ENCODE measurements at places on chromosomes 12 and 14. TPM values are rescaled to one million over a fixed set of nuclear protein-coding genes. Genes with fewer than 3 reads are reported as not detected.
A peak's percentile ranks its signal among the peaks of the same experiment; 100 is the strongest.

DNA sequence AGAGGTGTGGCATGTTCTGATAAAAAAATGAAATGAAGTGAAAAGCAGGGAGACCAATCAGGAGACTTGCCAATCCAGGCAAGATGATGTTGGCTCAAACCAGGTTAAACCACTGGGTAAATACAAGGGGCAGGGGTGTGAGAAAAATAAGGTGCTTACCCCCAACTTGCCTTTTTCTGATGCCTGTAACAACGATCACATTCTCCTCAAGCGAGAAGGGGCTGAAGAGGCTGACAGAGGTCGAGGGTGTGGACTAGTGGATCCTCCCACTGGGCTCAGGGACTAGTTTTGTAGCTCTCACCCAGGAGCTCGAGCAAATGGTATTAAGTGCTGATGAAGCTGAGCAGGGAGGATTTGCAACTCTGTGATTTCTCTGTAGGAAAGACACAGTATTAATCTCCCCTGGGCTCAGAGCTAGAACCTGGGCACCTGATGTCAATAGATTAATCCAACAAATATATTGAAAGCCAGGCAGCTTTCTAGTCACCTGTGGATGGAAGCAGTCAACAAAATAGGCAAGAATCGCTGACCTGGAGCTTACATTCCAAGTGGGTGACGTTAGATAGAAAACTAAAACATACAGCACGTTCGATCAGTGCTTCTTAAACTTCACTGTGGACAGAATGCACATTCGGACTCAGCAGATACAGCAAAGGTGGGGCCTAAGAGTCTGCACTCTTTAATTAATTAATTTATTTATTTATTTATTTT is 15.2 kb upstream of the EAPP start:
- no peak for DNase-seq

The FGD4 gene
- 4.7 TPM for total RNA-seq

DNA sequence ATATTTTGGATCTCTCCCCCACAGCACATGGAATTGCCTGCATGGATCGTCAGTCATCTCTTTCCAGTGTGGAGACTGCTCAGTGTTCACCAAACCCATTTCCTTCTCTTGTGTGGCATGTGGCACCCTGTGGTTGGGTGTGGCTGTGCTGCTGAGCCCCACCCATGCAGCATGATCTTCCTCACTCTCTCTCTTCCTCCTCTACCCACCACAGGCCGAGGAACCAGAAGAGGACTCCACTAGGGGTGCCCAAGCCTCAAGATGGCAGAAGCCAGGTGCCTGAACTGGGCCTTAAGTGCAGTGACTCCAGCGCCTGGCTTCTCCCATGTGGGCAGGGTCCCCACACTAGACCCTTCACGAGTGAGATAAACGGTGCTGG is 66.8 kb upstream of the GPR68 start:
- no peak for DNase-seq

DNA sequence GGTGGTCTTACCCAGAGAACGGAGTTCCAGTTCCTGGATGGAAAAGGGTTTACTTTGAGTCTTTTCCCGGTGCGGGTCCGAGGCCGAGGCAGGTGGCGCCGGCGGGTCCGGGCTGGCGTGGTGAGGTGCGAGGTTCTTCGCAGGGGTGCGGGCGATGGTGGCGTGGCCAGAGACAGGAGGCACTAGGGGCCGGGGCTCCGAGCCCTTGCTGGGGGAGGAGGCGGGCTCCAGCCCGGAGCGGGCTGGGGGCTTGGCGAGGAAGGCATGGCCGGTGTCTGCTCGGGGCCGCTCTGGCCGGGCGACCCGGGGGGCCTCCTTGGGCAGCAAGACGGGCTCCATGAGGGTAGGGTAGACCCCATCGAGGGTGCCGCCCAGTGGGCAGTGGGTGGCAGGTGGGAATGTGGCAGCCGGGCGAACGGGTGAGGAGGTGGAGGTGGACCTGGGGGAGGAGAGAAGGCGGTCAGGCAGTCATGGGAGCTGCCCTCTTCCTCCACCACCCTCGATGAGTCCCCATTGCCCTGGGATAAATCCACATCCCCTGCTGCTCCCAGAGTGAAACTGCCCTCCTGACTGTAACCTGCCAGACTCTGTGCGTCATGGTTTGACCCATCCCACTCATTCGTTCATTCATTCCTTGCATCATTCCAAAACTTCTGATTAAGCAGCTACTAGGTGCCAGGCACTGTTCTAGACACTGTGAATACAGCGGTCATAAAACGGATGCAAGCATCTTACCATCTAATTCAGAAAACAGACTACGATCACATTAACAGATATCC is 42.0 kb downstream of the RFLNA start:
- no peak for DNase-seq

The TTC7B gene
- 25.8 TPM for total RNA-seq

DNA sequence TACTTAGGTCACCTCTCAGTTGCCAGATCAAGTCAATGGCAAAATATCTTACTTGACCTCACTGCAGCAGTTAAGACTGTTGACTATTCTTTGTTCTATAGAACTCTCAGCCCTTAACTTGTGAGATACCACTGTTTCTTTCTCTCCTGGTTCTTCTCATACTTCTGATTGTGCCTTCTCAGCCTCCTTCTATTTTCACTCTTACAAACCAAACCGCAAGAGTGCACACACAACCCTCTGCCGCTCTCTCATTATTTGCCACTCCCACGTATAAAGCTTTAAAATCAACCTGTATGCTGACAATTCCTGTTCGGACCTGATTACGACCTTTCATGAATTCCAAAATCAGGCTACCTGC is 4.5 kb downstream of the E2F7 start:
- DNase-seq, result no peak

DNA sequence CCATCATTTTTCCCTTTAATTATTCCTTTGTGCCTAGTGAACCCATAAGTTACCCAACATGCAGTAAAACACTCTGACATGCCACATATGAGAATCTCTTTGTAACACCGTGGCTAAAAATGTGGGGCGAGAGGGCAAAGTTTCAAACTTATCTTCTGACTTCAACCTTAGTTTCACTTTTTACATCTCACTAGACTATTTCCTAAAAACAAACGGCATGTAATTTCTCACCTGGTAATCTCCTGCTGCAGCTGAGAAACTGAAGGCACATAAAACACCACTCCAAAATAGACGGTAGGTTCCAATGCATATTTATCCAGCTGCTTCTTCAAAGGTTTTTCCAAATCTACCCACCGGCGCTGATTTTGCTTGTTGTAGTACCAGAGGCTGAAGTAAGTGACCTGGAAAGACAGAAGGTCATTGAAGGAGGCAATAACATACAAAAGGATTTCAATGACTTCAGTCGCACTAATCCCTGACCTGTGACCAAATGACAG is 37.9 kb downstream of the PTPN21 start:
- DNase-seq, result peak; percentile 11

DNA sequence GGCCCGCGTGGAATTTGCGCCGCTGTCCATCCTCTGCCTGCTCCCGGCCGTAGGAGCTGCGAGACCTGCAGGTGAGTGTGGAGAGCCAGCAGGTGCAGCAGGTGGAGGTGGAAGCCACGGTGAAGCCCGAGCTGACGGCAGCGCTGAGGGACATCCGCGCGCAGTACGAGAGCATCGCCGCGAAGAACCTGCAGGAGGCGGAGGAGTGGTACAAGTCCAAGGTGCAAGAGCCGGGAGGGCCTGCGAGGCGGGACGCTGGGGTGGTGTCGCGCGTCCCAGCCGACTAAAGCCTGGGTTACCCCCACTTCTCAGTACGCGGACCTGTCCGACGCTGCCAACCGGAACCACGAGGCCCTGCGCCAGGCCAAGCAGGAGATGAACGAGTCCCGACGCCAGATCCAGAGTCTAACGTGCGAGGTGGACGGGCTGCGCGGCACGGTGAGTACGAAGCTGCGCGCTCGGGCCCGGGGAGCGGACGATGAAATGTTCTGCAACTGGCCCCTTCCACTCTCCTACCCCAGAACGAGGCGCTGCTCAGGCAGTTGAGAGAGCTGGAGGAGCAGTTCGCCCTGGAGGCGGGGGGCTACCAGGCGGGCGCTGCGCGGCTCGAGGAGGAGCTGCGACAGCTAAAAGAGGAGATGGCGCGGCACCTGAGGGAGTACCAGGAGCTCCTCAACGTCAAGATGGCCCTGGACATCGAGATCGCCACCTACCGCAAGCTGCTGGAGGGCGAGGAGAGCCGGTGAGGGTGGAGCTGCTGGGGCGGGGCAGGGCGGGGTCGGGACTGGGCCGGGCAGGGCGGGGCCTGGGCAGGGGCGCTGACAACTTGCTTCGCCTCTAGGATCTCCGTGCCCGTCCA is 2.1 kb downstream of the PRPH start:
- no peak for DNase-seq

The TAS2R30 gene
- 9.1 TPM for total RNA-seq

DNA sequence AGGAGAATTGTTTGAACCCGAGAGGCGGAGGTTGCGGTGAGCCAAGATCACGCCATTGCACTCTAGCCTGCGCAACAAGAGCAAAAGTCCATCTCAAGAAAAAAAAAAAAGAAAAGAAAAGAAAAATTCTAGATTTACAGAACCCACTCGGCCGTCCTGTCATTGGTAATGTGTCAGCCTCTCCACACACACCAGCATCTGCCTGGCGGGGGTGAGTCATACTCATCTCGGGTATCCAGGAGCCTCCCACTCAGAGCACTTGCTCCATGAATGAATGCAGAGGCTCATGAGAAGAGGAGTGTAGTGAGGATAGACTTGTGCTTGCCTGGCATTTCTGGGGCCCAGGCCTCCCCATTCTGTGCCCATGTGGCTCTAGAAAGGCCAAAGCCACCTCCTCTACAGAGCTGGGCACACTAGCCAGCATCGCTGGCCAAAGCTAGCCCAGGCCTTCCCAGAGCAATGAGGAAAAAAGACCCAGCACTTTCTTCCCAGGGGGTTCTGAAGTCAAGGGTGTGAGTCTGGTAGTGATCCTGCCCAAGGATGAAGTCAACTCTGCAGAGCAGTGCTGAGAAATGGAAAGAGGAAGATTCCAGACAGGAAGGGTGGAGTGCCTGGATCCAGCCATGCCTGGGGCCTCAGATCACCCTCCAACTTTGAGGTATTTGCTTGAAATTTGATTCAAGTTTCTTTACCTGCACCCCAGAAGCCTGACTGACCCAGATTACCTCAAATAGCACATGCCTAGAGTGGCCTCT is 31.2 kb upstream of the KLC1 start:
- DNase-seq, result peak; percentile 82

GRCh38 chr12:125357561-125357960 is 292.3 kb downstream of the AACS start:
- DNase-seq, result no peak
